ENCODE measurements at places on chromosomes 13 and 19.

GRCh38 chr13:37448153-37448552, 150.4 kb downstream of the POSTN start:
- no peak for DNase-seq

- DNase-seq: no peak
These were observed 552 bp downstream of the KPNA3 start for GRCh38 chr13:49791711-49792549.

- no peak for DNase-seq
These were observed 42.0 kb upstream of the GGACT start for GRCh38 chr13:100630555-100630954.

DNA sequence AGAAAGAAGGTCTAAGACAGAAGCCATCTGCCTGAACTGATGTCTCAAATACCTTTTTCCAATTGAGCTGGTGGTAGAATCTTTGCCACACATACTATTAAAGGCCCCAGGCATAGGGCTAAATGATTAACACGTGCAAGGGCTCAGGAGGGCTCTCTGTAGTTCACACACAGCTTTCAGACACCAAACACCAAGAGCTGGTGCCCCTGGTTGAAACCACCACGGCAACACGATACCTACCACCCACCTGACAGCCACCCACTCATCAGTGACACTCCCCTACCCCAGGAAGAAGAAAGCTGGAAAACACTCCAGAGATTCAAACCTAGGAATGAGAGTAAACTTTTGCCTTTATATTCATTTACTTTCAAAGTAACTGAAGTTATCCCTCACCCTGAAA, 26.8 kb downstream of the IRS2 start:
- DNase-seq: no peak

GRCh38 chr13:75803164-75803611, 167.1 kb downstream of the LMO7 start:
- no peak for DNase-seq

GRCh38 chr19:47417746-47418691, 1.3 kb downstream of the MEIS3 start:
- no peak for DNase-seq

DNA sequence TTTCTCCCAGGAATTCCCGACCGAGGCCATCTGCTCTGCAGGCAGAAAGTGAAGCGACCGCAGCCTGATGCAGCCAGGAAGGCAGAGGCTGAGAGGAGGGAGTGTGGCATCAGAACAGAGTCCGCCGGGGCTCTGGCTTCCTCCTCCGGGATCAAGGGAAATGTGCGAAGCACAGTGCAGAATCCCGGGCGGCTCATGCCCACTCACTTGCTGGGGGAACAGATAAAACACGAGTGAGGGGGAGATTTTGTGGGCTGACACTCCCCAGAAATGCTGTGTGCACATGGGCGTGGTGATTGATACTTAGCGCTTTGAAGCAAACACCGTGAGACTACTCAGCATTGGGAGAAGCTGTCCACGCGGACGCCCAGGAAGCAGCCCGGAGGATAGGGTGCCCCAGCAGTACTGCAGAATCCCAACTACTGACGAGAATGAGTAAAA, 75.3 kb upstream of the POMP start:
- DNase-seq: no peak

GRCh38 chr13:86581706-86582105, 782.5 kb upstream of the SLITRK6 start:
- DNase-seq: no peak

- no peak for DNase-seq
These were observed 1.9 kb downstream of the KLF12 start for GRCh38 chr13:74132152-74132775.

GRCh38 chr19:6473647-6474046, 7.9 kb downstream of the DENND1C start:
- DNase-seq: no peak

GRCh38 chr13:113461022-113461751, 7.9 kb upstream of the ADPRHL1 start:
- no peak for DNase-seq

DNA sequence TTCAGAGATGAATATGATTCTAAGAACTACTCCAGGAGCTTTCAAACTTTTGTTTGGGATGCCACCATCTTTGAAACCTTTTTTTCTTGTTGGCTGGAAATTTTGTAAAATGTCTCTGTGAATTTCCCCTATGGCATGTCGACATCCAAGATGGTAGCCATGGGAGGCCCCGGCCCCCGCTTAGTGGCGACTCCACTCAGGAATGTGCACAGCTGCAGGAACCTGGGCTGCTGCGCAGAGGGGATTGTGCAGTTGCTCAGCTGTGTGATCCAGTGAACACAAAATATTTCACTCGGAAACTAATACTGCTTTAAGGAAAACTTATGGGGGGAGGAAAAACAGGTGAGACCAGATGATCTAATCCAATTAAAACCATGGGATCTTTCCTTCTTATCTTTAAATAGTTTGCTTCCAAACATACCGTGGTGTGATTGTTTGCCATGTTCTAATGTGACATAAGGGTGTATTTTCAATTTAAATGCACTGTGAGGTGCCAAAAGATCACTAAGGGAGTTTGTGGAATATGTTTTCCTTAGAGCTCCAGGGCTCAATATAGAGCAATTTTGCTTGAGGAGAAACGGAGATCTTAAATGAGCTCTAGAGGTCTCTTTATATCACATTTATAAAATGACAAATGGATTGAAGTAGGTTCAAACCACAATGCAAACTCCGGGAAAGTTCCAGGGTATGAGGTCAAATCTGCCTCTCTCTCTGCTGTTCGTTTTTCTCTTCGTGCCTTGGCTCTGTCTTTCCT, 497.7 kb downstream of the FGF9 start:
- DNase-seq: no peak

DNA sequence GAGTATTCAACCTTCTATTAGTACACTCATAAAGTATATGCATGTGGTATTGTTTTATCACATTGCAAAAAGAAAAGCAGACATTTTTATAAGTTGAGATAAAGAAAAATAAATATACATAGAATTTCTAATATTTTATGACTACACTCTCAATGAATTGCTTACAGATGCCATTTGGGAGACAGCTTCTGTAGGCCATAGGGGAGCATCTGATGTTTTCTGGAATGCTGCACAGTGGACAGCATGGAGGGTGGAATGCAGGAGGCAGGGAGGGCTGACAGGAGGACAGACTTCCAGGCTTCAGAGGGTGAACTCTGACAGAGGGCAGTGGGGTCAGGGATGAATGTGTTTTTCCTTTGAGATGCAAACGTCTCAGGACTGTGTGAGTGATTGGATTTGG, 45.8 kb downstream of the MIPEP start:
- no peak for DNase-seq

DNA sequence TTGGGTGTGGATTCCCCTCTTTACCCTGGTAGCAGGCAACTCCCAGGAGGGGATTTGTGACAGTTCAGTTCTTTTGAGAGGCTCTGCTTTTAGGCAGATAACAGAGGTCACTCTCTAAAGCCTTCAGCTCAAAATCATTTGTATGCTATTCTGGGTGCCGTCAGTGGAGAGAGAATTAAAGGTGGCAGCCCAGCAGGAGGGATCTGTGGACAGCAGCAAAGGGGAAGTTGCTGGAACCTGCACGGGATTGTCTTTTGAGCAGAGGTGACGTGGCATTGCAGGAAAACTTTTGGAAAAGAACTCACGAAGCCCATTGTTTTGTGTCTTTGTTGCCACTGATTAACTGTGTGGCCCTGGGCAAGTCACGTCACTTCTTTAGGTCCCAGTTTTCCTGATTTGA, 62.4 kb upstream of the C1QTNF9 start:
- DNase-seq: no peak

- DNase-seq: no peak
These were observed 9.7 kb upstream of the STRN4 start for GRCh38 chr19:46755853-46756543.

DNA sequence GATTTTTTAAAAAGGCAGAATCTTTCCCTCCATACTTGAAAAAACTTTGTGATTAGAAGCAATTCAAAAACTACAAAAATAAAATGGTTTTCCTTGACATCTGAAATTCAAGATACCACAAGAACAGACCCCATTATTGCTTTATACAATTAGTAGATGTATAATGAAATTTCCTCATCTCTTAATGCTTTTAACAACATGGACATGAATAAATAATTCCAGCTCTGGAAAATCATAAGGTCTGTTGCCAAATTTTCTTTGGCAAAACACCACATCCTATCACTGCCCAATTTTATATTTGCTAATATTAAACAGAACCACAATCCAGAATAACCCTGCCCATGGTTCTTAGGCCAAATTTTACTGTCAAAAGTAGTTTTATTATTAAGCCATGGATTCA, 1543.6 kb upstream of the MIR17HG start:
- DNase-seq: no peak

GRCh38 chr19:38682872-38683392, 35.5 kb downstream of the ACTN4 start:
- DNase-seq: no peak

GRCh38 chr19:51150627-51151026, 8.5 kb downstream of the SIGLEC7 start:
- no peak for DNase-seq

- DNase-seq: no peak
These were observed 98.4 kb upstream of the STARD13 start for GRCh38 chr13:33383724-33384577.

- DNase-seq: no peak
These were observed 52.0 kb downstream of the ARHGEF7 start for GRCh38 chr13:111166882-111167675.

- DNase-seq: no peak
These were observed 3.1 kb downstream of the FGF9 start for GRCh38 chr13:21673789-21674489.

DNA sequence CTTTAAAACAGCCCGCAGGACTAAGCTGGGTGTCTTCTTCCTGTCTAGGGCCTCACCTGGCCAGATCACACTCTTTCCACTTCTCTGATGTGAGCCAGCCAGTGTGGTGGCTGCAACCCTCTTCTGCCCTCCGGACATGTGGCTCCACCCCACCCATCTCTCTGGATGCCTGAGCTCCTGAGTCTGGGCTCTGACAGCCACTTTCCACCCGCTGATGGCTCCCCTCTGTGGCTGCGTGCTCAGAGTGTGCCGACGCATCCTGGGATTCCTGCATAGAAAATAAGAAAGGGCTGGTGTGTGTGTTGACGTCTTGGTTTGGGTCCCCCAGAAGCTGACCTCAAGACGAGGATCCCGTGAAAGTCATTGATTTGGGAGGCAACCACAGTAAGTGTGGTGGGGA, 181.6 kb downstream of the URI1 start:
- DNase-seq: no peak

DNA sequence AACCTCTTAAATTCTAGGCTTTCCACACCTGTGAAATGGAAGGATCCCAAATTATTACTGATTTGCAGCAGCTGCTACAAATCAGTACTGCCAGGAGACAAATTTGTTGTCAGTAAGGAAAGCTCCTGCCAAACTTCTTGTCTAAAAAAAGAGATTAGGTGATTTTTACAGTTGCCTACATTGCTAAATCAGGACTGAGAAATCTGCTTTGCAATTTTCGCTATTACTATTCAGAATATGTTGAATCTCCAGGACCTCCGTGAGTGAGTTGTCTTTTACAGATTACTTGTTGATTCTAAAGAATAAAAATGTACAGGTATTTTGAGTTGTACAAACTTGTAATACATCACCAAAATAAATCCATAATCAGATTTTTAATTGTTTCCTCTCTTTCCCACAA, 1815.9 kb downstream of the PCDH9 start:
- DNase-seq: no peak

- DNase-seq: peak; percentile 21
These were observed 4.7 kb upstream of the GJB2 start for GRCh38 chr13:20197361-20197834.

DNA sequence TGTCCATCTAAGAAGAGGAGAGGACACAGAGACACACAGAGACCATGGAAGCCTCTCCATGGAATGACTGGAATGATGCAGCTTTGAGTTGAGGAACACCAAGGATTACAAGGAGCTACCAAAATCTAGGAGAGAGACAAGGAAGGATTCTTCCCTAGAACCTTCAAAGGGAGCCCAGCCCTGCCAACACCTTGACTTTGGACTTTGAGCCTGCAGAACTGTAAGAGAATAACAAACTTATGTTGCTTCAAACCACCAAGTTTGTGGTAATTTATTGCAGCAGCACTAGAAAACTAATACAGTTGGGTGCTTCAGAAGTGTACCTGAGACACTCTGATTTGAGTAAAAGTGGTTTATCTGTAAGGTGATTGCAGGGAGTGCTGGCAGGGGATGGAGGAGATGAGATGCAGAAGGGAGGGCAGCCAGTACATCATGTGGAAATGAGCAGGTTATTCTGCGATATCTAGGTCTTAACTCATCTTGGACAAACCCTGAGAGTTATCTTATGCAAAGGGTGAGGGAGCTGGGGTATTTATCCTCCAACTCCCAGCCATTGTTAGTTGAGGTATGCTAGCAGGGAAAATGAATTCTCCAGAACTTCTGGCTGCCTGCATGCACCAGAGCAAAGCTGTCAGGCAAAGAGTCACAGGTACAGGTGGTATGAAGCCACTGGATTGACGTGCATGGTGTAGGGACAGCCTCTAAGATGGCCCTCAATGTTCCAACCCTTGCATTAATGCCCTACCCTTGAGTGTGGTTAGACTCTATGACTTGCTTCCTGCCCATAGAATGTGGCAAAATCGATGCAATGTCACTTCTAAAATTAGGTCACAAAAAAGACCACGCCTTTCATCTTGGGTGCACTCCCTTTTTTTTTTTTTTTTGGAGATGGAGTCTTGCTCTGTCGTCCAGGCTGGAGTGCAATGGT, 31.3 kb upstream of the ADGRL1 start:
- DNase-seq: no peak

- DNase-seq: no peak
These were observed 198.4 kb downstream of the ATP8A2 start for GRCh38 chr13:25570185-25570584.

- DNase-seq: peak; percentile 61
These were observed 144.1 kb downstream of the DPF1 start for GRCh38 chr19:38079926-38080380.

DNA sequence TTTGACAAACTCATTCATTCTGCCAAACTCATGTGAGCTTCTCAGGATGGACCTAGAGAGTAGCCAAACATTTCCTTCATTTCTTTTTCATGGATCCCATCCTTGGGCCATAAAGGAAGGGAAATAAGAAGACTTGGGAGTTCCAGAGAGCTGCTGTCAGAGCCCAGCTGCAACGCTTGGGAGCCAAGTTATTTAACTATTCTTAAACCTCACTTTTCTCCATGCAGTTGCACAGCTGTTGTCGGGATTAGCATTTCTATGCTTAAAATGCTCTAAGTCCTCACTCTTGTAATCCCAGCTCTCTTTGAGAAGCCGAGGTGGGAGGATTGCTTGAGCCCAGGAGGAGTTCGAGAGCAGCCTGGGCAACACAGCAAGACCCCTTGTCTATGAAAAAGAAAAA, 11.7 kb upstream of the CASP14 start:
- DNase-seq: no peak
